ENCODE measurements at places on chromosomes 1 and 21. TPM values are rescaled to one million over a fixed set of nuclear protein-coding genes. Genes with fewer than 3 reads are reported as not detected.

TMEM240 gene
- 1.4 TPM for total RNA-seq

OR2T2 gene
- total RNA-seq: not detected

MEGF6 gene
- 239 TPM for total RNA-seq

CLEC20A gene
- total RNA-seq: not detected

RNU1-2 gene
- total RNA-seq: under 0.01 TPM

GPR52 gene
- total RNA-seq: 0.26 TPM

C1orf116 gene
- total RNA-seq: not detected

KIF21B gene
- total RNA-seq: 1.9 TPM

KIF14 gene
- 2.1 TPM for total RNA-seq

ANGPTL7 gene
- total RNA-seq: not detected

ZBTB8OS gene
- 25.0 TPM for total RNA-seq

DNA sequence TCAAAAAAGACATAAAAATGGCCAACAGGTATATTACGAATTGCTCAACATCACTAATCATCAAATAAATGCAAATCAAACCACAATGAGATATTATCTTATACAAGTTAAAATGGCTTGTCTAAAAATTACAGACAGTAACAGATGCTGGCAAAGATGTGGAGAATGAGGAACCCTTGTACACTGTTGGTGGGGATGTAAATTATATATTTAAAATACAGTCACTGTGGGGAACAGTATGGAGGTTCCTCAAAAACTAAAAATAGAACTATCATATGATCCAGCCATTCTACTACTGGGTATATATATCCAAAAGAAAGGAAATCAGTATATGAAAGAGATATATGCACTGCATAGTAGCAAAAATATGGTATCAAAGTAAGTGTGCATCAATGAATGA lies 1037.2 kb upstream of the B3GALT2 start:
- DNase-seq: no peak

- no peak for DNase-seq
These were observed 3.6 kb upstream of the NAV1 start for GRCh38 chr1:201535046-201535918.

GRCh38 chr1:58570817-58571216 lies 6.2 kb downstream of the TACSTD2 start:
- no peak for DNase-seq

DNA sequence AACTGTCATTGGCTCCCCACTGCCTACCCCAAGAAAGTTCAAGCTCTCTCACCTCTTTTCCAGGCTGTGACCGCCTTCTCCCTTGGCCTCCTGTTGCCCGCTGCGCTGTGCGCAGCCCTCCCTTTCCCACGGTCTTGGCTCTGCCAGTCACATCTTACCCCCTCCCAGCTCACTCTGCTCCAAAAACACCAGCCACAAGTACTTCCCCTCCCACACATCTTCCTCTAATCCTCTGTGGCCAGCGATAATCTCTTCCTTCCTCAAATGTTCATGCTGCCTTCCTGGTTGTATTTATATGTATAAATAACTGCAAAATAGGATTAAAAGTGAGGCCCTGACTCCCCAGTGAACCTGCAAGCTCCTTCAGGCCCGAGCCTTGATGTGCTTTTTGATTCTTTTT lies 81.8 kb downstream of the AJAP1 start:
- DNase-seq: no peak

- no peak for DNase-seq
These were observed 58.5 kb downstream of the EIF4G3 start for GRCh38 chr1:21118167-21118566.

DNA sequence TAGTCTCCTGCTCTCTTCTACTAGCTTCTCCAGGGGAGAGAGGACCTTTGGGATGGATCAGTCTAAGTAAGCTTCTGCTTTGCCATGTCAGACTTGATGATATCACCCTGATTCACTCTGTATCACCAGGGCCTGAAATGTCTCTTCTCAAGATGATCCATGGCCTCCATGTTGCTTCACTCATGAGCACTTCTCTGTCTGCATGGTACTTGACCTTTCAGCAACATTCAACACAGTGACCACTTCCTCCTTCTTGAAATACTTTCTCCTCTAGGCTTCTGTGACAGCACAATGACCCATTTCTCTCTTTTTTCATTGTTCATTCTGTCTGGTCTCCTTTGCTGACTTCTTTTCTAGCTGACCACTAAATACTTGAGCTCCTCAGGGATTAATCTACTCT lies 35.3 kb upstream of the NGF start:
- DNase-seq: no peak

DNA sequence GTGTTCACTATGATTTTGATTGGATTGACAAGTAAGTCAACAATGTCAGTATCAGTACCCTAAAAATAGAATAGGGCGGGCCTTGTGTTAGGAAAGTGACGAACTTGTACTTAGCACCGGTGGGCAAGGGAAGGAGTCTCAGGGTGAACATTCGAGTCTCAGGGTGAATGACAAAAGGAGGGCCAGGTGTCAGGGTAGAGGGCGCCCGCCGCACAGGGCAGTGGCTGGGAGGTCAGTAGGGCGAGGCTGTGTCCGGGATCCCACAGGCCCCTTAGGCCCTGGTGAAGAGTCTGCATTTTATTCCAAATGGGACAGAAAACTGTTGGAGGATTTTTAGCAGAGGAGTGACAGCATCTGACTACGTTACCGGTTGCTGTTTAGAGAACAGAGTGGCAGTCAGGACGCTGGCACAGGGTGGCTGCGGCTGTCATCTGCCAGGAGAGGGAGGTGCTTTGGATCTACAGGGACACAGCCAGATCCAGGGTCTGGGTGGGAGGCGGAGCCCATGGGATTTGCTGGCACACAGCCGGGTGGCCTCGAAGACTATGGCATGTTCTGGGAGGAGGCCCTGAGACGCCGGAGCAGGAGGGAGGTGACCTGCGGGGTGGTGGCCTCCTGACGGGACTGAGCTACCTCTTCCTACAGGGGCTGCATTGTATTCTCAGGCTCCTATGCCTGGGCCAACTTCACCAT lies 11.0 kb downstream of the AGTRAP start:
- DNase-seq: no peak

- no peak for DNase-seq
These were observed 6.2 kb upstream of the KIF1B start for GRCh38 chr1:10204003-10204642.

DNA sequence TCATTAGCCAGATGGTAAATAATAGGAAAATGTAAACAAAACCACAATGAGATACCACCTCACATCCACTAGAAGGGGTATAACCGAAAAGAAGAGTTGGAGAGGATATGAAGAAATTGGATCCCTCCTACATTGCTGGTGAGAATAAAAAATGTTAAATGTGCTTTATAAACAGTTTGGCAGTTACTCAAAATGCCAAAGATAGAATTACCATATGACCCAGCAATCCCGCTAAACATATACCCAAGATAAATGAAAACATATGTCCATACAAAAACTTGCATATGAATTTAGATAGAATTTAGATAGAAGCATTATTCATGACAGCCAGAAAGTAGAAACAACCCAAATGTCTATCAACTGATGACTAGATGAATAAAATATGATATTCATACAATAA lies 4.4 kb upstream of the FMO2 start:
- DNase-seq: no peak

GRCh38 chr1:219476716-219477115 lies 136.2 kb downstream of the ZC3H11B start:
- no peak for DNase-seq

- DNase-seq: no peak
These were observed 29.1 kb downstream of the ZBTB17 start for GRCh38 chr1:15946571-15947381.

- no peak for DNase-seq
These were observed 129.8 kb downstream of the VAV3 start for GRCh38 chr1:107835151-107835670.

GRCh38 chr1:248696261-248696660 lies 6.3 kb downstream of the OR14I1 start:
- no peak for DNase-seq

DNA sequence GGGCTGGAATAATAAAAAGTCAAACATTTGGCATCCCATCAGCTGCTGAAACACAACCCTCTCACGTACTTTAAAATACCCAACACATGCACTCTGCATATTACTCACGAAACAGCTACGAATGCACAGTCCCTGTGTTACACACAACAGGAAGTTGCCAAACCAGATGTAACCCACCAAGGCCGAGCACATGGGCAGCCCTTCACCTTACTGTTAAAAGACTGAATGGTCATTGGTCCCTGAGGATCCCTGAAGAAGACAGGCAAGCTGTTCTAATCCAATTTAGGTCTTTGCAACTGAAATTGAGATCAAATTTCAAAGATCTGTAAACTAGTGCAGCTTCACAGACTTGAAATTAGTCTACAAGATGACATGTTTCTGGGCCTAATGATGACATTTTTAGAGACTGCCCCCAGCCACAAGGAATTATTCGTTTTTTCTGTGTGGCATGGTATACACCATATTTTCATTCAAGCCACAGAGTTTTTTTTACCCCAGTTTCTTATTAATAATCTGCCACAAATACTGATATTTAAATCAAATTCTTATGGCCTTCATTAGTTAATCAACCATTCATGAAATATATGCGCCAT lies 25.6 kb upstream of the IER5 start:
- DNase-seq: no peak

GRCh38 chr1:37073152-37073853 lies 39.0 kb upstream of the GRIK3 start:
- DNase-seq: no peak

- DNase-seq: no peak
These were observed 18.7 kb downstream of the FOXJ3 start for GRCh38 chr1:42316292-42316691.

GRCh38 chr1:53715478-53715877 lies 23.5 kb downstream of the GLIS1 start:
- peak; percentile 49 for DNase-seq

DNA sequence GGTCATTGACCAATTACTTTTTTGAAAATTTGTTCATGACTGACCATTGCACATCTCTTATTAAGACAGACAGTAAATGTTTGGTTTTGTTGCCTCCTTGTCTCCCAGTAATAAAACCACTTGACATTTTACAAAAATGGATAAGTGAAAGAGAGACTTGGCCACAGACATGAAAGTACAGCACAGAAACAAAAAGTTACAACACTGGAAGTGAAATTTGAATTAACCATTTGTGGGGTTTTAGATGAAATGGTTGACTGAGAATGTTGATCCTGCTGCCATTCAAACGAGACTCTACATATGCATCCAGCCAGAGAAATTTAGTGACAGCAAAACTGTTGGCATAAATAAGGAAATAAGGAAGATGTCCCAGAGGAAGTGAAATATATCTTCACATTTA lies 79.3 kb upstream of the B3GALT2 start:
- DNase-seq: no peak

GRCh38 chr1:209328196-209328595 lies 255.3 kb upstream of the CAMK1G start:
- no peak for DNase-seq

DNA sequence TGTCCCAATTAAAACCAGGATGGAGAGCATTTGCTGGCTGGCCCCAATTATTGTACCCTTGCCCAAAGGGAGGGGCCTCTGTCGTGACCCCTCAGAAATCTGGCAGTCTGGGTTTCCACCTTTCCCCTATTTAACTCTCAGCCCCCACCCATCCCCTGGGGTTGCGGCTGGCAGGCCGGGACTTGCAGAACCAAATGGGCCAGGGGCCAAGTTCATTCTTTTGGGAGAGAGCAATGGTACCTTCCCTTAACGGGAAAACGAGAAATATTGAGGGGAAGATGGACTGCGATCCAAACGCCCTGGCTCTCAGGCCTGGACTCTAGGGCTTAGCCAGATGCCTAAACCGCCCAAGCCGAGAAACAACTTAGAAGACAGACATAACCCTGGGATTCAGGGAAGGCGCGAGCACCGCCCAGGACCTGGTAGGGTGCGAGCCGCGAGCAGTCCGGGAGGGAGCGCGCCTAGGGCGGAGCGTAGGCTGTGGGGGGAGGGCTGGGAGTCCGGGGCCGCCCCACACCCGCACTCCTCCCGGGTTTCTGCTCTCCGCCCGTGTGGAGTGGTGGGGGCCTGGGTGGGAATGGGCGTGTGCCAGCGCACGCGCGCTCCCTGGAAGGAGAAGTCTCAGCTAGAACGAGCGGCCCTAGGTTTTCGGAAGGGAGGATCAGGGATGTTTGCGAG lies at the start of gene SLC27A3:
SLC27A3 (plus strand) TSS at position 628 of the 678 bp plus-strand sequence. CDS start 91 bp downstream, outside the sequence.
- peak; percentile 35 for DNase-seq

GRCh38 chr21:35573472-35574374 lies 486.6 kb downstream of the SETD4 start:
- DNase-seq: no peak

GRCh38 chr1:61104220-61104671 lies 21.9 kb downstream of the NFIA start:
- no peak for DNase-seq

DNA sequence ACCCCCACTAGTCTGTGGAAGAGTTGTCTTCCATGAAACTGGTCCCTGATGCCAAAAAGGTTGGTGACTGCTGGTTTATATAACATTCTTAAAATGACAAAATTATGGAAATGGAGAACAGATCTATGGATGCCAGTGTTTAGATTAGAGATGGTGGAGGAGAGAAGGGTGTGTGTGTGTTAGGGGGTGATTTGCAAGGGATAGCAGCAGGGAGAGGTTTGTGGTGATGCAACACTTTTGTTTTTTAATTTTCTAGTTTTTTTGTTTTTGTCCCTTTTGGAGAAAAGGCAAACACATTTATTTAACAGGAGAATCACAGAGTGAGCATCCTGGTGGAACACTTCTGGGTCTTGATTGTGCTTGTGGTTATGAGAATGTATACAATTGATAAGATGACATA lies 143.8 kb downstream of the RPS6KC1 start:
- no peak for DNase-seq

GRCh38 chr1:3244927-3245315 lies 175.9 kb downstream of the PRDM16 start:
- no peak for DNase-seq

DNA sequence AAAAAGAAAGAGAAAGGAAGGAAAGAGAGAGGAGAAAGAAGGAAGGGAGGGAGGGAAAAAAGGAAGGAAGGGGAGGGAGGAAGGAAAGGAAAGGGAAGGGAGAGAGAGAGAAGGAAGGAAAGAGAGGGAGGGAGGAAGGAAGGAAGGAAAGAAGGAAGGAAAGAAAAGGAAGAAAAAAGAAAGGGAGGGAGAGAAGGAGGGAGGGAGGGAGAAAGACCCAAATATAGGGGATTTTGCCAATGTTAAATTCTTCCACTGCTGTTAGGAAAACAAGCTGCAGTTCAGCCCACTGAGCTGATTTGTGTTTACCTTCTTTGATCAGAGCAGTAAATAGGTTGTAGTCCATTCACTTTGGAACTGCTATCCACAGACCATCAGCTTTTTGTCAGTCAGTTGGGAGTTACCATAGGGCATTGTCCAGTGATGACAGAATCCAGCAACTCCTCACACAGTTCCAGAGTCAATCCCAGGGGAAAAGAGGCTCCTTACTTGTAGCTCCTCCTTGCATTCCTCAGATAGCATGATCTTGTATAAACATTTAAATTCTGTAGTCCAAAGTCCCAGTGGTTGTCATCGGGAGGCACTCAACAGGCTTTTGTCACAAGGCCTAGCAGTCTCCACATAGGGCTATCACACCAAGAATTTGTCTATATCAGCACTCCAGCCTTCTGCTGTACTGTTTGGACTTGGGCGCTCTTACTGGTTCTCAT lies 13.5 kb upstream of the PPP1R8 start:
- DNase-seq: no peak
